ENCODE measurements at places on chromosomes 4 and X.

GRCh38 chr4:155430895-155431795 lies 54.4 kb upstream of the MAP9 start:
- DNase-seq, result no peak

DNA sequence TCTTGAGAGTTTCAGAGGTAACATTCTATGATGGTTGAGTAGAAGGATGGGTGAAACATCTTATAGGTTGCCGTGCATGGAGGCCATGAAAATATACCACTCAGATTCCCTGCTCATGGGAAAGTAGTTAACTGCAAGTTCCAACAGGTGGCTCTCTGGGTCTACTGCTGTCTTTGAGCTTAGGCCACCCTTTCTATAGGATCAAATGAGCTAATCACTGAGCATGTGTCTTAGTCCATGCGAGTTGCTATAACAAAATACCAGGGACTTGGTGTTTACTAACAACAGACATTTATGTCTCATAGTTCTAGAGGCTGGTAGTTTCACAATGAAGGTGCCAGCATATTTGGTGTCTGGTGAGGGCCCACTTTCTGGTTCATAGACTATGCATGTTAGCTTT lies 144.8 kb upstream of the UNC5C start:
- no peak for DNase-seq

- no peak for DNase-seq
Observed at GRCh38 chr4:40193016-40193571, 3.7 kb upstream of the RHOH start.

DNA sequence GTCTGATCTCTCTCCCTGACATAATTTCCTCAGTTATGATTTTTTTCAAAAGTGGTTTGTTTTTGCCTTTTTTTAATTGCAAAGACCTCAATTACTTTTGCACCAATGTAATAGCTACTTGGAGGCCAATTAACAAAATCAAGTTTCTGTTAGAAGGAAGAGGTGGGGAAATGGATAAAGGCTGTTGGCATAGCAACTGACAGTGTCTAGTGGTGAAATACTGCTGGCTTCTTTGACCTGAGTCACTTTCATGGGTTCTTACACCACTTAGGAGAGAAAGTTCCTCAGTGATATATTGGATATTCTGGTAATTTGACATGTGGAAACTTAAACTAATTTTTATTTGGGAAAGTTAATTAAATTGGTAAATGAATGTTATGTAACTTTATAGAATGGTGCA lies 26.5 kb upstream of the ATP8A1 start:
- no peak for DNase-seq

DNA sequence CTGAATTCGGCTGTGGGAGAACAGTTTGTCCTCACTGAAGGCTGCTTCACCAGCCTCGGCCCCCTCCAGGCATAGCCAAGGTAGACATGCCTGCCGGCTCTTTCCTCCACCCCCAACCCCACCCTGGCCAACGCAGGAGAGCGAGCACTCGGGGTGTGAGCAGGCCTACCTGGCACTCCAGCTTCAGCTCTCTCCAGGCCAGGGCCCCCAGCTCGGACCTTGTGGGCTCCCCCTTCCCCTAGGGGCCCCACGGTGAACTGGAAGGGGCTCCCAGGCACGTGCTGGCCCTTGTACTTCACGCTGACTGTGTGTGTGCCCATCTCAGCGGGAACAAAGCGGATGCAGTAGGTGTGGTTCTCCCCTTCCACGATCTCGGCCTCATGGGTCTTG lies 22.4 kb downstream of the FLNA start:
- no peak for DNase-seq

DNA sequence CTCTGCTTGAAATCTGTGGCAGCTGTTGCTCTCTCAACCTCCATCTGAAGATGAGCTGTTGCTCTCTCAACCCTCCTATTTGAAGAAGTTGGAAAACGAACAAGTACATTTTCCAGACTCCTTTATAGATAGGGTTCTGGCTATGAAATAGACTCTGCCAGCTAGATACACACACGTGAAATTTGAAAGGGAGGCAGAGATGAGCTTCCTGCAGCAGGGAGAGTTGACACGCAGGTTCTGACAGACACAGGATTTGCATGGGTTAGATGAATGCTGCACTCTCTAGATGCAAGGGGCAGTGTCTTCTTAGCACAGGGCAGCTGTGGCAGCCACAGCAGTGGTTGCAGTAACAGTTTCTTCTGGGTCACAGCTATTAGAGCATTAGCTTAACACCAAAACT lies 8.0 kb upstream of the PYURF start:
- DNase-seq, result no peak

GRCh38 chr4:152776352-152776751 lies 3.2 kb downstream of the TIGD4 start:
- DNase-seq, result no peak

GRCh38 chr4:52197306-52197705 lies 146.2 kb downstream of the SPATA18 start:
- DNase-seq, result no peak

- no peak for DNase-seq
Observed at GRCh38 chrX:1941321-1941720, 326.5 kb downstream of the ASMT start.

DNA sequence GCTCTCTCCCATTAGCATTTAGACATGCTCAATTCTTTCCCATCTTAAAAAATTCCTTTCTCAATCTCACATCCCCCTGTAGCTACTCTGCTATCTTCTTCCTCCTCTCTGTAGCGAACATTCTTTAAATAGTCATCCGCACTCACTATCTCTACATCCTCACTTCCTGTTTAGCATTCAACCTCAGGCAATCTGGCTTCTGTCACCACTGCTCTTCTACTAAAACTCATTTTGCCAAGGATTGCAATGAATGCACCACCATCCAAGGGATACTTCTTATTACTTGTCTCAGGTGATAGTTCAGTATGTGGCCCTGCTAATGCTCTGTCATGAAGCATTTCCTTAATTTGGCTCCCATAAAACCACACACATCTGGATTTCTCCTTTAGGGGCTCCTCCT lies 10.9 kb upstream of the TET2 start:
- no peak for DNase-seq

DNA sequence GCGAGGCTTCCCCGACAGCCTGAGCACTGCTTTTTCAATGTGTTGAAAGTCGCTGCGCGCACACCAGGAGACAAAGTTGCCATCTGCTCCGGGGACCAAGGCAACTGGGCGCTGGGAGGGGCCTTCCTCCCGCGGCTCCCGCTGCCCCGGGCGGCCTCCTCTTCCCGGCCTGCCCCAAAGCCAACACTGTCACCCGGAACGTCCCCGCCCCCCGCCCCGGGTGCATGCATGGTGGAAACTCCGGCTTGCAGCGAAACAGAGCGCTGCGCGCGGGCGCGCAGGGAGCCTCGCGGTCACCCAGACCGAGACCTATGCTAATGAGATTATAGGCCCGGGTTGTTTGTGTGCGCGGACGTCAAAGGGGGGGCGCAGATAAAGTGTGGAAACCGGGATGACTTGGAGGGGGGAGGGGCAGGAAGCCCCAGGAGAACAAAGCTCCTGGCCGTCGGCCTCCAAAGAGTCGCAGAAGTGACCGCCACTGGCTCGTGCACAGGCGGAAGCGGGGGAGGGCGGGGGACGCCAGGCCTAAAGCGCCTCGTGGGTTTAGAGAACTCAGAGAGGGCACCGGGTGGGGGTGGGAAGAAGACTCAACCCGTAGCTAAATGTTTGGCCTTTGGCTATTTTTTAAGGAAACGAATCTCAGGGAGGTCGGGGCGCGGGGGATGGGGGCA lies 88.8 kb downstream of the BCOR start:
- peak; percentile 31 for DNase-seq

DNA sequence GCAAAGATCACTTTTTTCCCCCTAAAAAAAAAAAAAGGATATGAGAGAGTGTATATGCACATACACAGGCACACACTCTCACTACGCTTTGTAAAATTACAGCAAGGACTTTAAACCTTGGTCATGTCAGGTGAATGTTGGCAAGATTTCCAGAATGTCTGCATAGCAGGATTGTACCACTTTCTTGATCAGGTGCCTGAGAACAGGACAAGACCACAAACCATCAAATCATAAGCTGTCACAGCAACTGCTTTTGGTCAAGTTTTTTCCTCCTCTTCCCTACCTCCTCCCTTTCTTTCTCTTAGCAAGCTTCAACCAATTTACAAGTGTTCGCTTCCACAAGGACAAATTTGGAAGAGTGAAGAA lies 15.3 kb downstream of the PPARGC1A start:
- no peak for DNase-seq

DNA sequence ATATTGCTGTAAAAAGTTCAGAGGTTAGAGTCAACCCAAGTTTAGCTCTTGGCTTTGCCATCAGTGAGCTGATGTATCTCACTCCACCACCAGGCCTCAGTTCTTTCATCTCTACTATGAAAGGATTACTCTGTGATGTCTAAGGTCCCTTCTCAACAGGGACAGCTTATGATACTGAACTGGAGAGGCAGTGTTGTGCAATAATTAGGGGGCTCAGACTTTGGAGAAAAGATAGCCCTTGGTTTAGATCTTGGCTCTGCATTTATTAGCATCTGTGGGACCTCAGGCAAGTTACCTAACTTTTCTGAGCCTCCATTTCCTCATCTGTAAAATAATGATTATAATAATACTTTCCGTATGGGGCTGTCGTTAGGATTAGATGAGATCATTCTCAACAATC lies 89.0 kb downstream of the COL4A6 start:
- DNase-seq, result no peak

DNA sequence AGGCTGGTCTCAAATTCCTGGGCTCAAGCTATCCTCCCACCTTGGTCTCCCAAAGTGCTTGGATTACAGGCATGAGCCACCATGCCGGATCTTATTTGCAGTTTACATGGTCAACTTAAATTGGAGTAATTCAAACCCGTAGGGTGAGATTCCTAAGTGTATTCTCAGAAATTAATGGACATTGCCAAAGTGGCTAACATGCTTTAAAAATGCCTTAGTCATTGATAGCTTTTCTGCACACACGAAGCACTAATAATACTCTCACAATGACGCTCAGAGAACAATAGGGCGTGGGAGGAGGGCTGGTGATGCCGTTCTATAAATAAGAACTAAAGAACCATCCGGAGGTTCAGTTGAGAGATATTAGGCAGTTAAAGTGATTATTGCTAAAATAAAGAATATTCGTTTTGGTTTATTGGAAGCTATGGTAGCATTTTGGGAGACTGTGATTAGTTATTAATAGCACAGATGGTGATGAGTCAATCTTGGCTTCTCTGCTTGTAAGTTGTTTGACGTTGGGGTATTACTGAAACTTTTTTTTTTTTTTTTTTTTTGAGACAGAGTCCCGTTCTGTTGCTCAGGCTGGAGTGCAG lies 79.1 kb downstream of the TRAPPC11 start:
- DNase-seq, result no peak

DNA sequence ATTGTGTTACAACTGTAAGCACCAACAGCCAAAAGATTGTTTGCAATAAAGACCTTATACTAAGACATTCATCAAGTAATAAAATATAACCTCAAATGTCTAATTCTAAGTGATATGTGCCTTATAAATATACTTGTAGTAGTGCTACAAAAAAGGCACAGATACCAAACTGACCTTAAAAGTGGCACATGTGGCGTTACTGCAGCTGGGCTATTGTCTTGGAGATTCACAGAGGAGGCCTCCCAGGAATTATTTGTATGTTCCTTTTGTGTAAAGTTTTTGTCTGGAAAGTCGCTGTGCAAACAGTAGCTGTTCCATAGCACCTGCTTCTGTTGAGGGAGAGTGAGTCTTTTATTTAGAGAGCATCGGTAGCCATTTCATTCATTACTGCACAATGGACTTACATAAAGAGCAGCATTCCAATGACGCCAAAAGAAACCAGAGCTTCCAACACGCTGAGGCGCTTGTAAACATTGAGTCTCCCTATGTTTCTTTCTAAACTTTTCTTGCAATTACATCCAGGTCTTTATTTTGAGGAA lies 143.7 kb downstream of the RPA4 start:
- no peak for DNase-seq

DNA sequence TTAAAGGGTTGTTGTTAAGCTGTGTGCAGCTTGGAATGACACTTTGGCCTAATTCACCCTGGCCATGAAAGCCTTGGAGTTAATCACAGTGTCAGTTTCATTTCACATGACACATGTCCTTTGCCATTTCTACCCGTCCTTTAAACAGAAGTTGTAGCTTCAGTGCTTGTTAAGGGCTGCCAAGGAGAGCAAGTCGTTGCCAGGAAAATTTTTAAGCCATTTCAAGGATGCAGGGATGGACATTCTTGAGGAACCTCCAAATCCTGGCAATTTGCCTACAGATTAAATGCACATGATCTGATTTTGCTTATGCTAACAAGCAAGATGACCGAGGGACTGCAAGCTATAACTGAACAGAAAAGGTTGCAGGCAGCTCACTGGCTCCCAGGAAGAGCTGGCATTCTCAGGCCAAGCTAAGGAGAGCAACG lies 40.5 kb downstream of the SETD7 start:
- DNase-seq, result no peak

DNA sequence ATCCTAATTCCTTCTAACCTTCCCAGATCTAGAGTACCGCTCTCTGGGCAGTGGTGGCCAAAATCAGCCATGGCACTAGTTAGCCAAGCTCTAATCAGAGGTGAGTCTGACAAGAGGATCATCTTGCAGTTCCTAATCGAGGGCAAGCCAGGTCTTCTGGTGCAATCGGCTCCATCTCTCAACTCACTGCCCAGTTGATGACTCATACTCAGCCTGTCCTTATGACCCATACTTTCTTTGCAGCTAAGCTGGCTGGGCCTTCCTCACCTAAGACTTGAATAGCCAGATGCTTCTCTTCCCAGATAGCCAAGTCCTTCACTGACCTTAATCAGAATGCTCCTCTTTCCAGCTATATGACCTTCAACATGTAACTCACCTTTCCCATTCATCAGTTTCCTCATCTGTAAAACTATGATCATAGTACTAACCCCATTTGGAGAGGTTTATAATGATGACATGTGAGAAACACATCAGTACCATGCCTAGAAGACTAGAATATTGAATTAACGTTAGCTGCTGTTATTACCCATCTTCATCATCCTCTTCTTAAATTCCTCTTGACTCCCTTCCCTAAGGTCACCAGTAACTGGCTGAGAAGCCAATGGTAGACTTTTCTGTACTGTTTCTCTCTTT lies 57.1 kb downstream of the RELL1 start:
- no peak for DNase-seq

DNA sequence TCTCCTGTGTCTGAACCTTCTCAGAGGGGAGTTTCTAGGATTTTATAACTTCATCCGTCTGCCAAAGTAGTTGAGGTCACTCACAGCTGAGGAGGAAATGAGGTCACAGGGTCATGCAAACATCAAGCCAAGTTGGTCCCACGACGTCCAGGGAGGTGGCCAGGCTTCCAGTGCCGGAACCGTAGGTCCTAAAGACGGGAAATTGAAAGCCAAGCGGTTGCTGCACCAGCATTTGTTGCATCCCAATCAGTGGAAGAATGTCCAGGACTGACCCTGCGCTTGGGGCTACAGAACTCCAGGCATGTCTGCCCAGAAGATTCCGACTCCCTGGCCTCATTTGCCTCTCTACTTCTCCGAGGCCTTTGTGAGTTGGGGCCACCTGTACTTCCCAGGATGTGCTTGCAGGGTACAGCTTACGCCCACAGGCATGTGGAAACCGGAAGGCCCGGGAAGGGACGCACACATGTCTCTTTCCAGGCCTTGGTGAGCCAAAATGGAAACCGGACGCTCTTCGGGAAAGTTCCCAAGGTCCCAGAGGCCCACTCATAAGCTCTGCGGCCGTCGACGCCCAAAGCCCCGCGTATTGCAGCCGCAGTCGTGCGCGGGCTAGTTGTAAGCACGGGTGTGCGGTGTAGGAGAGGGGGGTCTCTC lies 9.3 kb downstream of the PRDM8 start:
- DNase-seq, result no peak

- DNase-seq, result no peak
Observed at GRCh38 chr4:19657856-19658255, 593.8 kb upstream of the SLIT2 start.

GRCh38 chr4:189600718-189601435 lies 339.8 kb upstream of the FRG1 start:
- DNase-seq, result no peak

GRCh38 chr4:8427761-8428287 lies 12.7 kb downstream of the ACOX3 start:
- DNase-seq, result no peak
